ENCODE measurements at places on chromosomes 1 and 21.

- DNase-seq, result no peak
These were observed 28.8 kb upstream of the TSPAN2 start for GRCh38 chr1:115118086-115118485.

GRCh38 chr1:197937892-197938291 is 20.7 kb downstream of the LHX9 start:
- no peak for DNase-seq

DNA sequence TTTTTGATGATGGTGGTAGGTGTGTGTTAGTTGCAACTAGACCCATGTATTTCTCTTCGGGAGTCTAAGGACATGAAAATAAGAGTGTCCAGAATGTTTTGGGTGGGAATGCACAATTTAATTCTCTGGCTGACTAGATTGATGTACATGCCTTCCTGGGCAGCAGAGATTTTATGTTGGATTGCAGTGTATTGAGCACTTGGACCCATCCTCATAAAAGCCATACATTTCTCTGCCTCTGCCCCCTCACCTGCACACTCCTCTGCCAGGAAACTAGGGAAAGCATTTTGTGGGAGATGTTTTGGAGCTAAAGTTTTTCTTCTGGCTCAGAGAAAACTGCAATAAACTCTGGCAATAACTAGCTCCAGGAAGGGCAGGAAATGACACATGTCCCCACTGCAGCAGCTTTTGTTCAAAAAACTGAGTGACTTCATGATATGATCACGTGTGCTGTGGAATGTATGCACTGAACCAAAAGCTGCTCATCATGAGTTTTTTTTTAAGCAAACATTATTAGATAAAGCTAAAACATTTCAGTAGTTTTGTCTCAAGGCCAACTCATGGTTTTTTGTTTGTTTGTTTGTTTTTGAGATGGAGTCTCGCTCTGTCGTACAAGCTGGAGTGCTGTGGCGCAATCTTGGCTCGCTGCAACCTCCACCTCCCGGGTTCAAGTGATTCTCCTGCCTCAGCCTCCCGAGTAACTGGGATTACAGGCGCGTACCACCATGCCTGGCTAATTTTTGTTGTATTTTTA is 17.6 kb downstream of the RIT1 start:
- peak; percentile 38 for DNase-seq

DNA sequence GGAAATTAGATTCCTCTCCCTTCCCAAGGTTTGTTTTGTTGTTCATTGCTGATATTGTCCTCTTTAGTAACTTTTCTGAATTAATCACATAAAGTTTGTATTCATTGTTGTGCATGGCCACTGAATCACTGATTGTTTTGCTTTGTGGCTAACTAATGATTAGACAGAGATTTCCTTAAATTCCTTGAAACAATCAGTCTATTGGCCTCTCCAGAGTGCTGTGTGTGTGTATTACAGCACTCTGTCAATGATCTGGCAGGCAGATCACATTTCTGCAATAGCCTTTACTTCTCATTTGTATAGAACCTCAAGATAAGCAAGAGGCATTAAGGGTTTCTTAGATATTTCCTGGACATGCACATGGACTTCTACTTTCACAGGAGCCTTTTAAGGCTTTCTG is 78.6 kb downstream of the DUSP10 start:
- no peak for DNase-seq

DNA sequence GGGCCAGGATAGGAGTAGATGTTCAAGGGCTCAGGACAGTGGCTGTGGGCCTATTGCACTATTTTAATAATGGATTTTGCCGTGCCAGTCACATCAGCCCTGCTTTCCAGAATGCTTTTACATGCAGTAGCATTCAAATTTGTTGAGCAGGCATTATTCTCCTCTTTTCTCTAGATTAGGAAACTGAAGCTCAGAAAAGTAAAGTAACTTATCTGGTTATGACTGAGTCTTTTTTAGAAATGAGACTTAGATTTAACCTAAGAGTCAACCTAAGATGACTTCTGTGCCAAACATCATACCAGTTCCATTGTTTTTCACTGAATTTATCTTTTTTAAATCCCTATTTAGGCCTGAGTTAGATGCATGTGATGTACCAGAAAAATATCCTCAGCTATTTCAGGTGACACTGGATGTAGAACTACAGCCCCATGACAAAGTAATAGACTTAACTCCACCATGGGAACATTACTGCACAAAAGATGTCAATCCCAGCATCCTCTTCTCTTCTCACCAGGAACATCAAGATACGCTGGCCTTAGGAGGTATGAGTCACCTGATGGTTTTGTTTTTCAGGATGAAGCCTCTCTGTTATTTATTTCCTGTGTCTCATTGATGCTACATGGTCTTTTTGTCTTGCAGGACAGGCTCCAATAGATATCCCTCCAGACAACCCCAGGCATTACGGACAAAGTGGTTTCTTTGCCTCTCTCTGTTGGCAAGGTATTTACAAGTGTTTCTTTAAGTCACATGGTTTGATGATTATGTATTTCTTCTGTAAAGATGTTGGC is 31.4 kb upstream of the LEPR start:
- no peak for DNase-seq

DNA sequence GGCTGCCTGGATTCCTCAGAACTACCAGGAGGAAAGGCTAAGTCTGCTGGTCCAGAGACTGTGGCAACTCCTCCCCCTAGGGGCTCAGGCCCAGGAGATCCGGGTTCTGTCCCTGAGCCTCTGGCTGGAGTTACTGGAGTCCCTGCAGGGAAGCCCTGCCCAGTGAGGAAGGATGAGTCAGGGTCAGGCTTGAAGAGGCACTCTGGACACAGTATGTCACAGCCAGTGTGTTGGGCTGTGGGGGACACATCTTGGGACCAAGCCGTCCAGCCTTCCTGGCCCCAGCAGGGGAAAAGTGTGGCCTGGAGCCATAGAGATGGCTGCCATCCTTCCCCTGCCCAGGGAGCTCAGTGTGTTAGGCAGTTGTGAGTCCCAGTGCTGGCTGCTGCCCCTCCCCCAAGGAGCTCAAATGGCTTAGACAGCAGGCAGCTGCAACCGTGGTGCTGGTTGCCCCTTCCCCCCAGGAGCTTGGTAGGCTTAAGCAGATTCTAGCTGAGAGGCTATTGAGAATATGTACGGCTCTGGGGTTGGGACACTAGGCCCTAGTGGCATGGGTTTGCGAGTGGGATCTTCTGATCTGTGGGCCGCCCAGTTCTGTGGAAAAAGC is 28.2 kb upstream of the RABGAP1L start:
- no peak for DNase-seq

GRCh38 chr1:33298623-33299277 is 22.1 kb downstream of the A3GALT2 start:
- peak; percentile 52 for DNase-seq

DNA sequence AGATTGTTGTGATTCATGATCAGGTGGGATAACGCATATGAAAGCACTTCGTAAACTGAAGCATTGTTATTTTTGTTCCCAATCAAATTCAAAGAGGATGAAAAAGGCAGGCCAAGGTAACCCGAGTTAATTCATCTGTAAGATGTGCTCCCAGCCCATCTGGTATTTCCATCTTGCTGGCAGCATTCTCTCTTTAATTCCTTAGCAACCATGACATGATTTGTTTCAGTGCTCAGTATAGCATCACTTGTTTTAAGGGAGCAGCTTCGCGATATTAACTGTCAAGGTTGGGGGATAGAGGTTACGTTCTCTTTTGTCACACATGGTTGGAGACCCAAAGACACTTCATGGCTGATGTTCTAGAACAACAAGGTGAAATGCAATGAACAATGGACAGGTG is 6.4 kb downstream of the TSPAN2 start:
- no peak for DNase-seq

DNA sequence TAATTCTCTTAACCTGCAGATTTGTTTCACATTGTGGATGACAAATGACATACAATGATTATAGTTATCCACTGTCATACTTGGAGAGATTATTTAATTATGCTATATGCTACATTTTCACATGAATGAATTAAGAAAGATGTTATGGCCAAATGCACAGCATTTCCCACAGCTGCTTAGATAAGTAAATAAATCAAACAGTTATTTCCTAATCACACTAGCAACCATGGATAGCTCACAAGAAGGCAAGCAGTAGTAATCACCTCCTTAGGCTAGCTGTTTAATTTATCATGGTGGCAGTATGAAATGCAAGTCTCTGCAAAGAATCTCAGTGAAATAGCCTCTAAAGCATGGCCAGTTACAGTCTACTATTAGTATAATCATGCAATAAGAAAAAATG is 1581.5 kb downstream of the NCAM2 start:
- no peak for DNase-seq

DNA sequence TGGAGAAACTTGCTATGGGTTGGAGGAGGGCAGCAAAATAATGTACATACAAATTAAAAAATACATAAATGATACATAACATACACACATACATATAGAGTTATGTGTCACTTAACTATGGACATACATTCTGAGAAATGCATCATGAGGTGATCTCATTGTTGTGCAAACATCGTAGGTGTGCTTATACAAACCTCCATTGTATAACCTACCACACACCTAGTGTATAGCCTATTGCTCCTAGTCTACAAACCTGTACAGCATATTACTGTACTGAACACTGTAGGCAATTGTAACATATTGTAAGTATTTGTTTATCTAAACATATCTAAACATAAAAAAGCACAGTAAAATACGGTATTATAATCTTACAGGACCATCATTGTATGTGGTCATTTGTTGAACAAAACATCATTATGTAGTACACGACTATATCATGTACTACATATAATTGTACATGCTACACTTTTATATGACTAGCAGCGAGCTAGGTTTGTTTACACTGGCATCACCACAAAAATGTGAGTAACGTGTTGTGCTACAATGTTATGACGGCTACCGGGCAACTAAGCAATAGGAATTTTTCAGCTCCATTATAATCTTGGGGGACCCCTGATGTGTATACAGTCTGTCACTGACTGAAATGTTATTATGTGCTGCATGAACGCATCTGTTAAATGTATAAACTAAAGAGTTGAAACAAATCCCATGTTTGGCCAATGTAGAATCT is 35.5 kb downstream of the ITGB3BP start:
- no peak for DNase-seq

- peak; percentile 17 for DNase-seq
These were observed at the start of gene MYOM3 for GRCh38 chr1:24111996-24112779. Gene MYOM3, minus strand, starts transcription at chr1:24112135. Its CDS starts 3,499 bp downstream, at chr1:24108636.

DNA sequence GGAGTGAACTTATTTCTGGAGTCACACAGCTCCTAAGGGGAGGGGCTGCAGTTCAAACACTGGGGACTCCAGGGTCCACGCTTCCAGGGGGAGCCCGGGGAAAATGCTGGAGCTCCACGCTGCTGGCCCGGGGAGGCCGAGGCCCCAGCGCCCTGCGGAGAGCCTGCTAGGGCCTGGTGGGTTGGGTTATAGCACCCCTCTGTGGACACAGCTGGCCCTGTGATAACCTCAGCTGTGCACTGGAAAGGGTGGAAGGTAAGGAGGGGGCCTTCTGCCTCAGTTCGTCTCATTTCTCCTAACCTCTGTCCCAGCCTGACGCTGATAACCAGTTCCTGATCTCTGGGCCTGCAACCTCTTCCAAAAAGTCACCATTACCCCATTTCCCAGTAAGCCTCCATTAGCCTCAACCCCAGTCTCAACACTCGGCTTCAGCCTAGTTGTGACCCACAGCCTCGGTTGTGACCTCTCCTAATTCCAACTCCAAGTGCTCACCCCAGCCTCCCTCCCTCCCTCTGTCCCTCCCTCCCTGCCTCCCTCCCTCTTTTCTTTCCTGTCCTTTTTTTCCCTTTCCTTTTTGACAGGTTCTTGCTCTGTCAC is 7.1 kb downstream of the NBL1 start:
- peak; percentile 49 for DNase-seq

DNA sequence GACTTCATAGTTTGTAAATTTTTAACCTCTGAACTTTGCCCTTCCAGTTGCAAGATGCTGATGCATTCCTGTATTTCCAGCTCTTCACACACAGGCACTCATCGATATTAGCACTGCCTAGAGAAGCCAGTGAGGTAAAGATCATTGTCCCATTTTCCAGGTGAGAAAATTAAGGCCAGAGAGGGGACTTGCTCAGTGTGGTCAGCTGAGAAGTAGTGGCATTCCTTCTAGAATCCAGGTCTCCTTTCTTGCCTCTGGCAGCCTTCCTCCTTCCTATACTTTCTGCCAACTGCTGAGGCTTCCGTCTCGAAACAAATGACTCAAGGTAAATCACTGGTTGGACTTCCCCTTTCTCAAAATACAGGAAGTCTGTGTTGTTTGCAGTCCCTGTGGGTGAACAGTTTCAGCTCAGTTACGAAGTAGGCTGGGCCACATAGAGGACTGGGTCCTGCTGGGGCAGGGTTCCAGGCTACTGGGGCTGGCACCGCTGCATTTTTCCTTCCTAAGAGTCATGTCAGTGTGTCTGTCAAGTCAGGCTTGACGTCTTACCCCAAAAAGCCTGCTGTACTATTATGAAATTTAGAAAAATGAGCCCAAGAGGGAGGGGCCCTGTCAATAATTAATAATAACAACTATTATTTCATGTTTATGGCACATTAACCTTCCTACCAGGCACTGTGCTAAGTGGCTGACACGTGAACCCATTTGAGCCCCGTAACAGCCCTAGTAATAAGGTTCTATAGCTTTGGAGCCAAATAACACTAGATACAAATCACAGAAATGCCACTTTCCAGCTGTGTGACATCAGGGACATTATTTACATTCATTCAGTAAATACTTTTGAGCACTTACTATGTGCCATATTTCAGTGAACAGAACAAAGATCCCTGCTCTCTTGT is 16.6 kb upstream of the RNF19B start:
- peak; percentile 84 for DNase-seq

DNA sequence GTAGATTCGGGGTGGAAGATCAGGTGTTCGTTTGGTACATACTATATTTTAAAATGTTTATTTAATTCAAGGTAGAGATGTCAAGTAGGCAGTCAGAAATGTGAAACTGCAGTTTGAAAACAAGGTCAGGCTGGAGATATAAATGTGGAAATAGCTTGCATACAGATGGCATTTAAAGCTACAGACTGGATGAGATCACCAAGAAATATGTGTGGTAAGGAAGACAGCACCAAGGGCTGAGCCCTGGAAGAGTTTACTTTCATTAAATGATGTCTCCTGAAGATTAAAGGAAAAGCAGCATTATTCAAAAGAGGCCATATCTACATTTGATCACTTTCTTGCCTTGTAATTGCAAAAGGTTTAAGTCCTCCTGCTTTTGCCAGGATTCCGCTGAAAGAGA is 271.3 kb downstream of the PTBP2 start:
- no peak for DNase-seq

DNA sequence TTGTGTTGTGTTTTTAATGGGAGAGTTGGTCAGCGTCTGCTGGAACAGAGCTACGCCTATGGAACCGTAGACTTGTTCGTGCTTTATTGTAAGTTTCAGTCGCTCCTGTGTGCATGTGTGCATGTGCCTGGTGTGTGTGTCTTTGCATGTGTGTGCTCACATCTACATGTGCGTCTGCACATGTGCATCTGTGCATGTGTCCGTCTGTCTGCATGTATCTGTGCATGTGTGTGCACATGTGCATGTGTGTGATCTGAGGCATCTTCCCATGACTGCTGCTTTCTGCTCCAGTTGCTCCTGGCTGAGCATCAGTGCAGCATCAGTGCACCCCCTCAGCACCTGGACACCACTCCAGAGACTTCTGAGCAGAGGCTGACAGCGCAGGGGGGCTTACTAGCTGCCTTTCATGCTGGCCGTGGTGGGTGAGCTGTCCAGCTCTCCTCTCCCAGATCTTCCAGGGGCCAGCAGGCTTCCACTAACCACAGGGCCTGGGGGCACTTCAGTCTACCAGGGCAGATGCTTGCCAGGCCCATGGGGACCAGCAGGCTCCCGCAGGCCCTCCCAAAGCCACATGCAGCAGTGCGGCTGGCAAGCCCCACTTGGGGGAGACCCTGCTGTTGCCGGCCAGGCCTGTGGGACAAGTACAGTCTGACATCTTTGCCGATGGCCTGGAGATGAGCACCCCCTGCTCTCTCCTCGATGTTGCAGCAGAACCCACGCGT is 47.8 kb upstream of the PCBP3 start:
- DNase-seq, result no peak
